ENCODE measurements at places on chromosomes 3 and 15.
A peak's percentile ranks its signal among the peaks of the same experiment; 100 is the strongest.

DNA sequence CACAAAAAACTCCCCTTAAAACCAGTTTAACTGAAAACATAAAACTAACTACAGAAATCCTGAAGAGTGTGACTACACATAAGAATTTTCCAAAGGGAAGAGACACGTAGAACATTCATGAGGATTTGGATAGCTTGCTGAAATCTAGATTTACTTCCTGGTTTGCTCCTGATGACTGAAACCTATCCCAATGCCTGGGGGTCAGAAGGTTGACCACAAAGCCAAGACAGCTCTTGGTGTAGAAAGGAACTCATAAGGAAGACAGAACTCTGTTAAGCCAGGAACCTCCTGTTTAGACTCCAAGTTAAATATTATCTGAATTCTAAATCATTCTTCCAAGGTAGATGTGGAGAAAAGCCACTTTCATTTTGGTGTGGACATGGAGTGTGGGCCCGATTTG lies 92.8 kb downstream of the TFG start:
- no peak for DNase-seq

DNA sequence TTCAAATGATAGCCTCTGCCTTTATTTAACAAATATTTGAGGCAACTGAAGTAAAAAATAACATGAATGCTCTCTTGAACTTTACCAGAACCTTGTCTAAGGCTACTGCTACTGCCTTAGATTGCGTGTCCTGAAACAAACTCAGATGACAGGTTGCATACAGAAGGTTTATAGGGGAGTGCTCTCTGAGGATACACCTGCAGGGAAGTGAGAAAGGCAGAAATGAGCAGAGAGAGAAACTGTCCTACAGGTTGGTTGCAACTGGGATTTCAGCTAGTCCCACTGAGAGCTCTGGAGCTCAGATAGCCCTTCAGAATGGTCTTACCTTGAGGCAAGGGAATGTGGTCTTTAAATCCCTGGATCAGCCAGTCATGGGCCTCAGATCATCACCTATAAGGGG lies 165.5 kb downstream of the IL5RA start:
- no peak for DNase-seq

GRCh38 chr3:52202384-52203077 lies 4.6 kb downstream of the ALAS1 start:
- DNase-seq, result no peak

- DNase-seq, result no peak
Observed at GRCh38 chr15:95684126-95684525, 646.4 kb upstream of the NR2F2 start.

- no peak for DNase-seq
Observed at GRCh38 chr3:108331792-108332191, 35.4 kb downstream of the HHLA2 start.

- no peak for DNase-seq
Observed at GRCh38 chr15:82056958-82057823, 11.4 kb upstream of the MEX3B start.

DNA sequence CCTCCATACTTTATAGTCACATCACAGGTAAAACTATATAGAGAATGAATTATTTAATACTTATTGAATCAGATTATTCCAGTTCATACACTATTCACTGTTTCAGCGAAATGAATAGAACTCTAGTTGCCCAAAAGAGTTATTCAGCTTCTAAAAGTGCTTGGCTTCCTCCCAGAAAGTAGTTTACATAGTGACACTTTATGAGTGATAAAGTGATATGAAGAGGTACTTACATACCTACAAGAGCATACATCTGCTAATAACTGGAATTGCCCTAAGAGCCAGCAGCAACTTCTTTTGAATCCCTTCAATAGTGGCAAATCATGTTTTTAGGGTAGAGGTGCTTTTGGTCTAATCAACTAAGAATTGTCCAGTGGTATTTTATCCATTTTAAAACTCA lies 635.1 kb upstream of the AGTR1 start:
- no peak for DNase-seq

- DNase-seq, result no peak
Observed at GRCh38 chr3:174536319-174536718, 322.8 kb upstream of the NAALADL2 start.

- no peak for DNase-seq
Observed at GRCh38 chr3:144102421-144102820, 130.8 kb downstream of the DIPK2A start.

- DNase-seq, result no peak
Observed at GRCh38 chr15:83714939-83715628, 61.2 kb downstream of the ADAMTSL3 start.

DNA sequence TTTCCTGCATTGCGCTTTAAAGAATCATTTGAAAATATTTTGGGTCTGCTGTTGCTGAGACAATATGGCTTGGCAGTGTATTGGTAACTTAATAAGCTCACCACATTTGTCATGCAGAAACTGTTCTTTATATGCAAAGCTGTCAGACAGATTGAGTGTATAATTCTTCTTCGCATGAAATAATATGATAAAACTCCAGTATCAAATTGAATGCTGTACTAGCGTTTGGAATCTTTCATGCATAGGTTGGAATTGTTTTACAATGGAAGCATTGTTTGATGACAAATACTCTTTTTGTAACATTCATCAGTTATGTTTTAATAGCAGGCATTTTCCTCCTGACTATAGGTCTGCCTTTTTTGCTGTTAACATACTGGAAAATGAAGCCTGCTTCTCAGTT lies 53.8 kb downstream of the RBMS3 start:
- DNase-seq, result no peak

DNA sequence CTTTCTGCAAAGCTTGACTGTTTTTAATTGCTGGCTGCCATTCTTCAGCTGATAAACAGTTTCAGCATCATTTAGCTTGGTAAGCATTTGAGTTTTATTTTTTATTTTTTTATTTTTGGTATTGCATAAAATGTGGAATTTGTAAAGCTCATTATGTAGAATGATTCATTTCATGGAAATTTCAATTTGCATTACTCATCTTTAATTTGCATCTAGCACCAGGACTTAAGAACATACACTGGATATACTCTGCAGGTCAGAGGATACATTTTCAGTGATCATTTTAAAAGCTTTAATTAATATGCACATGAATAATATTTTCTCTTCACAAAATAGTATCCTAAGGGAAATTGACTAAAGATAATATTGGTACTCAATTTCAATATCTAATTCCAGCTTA lies 732.4 kb upstream of the BCHE start:
- no peak for DNase-seq

- DNase-seq, result no peak
Observed at GRCh38 chr3:113234688-113235260, 23.4 kb downstream of the BOC start.

GRCh38 chr15:70669006-70669602 lies 94.3 kb downstream of the UACA start:
- DNase-seq, result peak; percentile 16

DNA sequence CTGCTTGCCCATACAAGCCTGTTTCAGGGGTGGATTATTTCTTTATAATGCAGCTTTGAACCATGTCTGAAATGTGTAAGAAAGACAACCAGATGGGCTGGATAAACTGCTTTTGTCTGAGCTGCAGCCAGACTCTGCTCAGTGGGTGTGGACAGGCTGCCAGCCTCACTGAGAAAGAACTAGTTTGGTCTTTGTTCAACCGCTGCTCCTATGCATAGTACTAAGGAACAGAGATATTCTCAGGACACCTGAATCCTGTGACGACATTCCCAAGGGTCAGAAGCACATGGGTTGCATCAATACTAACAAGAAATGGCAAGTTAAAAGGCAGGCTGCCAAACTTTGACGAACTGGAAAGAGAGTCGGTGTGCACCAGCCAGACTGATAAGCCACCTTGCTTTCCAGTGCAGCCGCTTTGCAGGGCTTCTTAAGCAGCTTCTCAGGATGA lies 57.2 kb downstream of the PLD1 start:
- DNase-seq, result no peak

DNA sequence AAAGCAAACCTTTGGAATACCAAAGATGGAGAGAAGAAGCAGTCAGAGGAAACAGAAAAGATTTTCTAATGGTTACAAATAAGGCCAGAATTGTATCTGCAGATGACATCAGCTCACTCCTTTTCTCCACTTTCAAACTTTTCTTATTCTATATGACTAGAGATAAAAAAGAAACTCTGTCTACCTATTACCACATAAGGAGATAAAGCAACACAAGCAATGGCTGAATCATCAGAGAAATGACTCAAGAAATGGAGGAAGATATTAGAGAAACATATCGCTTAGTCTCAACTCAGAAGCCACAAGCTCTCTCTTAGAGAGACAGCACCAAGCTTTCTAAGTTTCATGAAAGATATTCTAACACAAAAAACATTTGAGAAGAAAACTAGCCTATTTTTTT lies 784.0 kb downstream of the ZPLD1 start:
- DNase-seq, result no peak

DNA sequence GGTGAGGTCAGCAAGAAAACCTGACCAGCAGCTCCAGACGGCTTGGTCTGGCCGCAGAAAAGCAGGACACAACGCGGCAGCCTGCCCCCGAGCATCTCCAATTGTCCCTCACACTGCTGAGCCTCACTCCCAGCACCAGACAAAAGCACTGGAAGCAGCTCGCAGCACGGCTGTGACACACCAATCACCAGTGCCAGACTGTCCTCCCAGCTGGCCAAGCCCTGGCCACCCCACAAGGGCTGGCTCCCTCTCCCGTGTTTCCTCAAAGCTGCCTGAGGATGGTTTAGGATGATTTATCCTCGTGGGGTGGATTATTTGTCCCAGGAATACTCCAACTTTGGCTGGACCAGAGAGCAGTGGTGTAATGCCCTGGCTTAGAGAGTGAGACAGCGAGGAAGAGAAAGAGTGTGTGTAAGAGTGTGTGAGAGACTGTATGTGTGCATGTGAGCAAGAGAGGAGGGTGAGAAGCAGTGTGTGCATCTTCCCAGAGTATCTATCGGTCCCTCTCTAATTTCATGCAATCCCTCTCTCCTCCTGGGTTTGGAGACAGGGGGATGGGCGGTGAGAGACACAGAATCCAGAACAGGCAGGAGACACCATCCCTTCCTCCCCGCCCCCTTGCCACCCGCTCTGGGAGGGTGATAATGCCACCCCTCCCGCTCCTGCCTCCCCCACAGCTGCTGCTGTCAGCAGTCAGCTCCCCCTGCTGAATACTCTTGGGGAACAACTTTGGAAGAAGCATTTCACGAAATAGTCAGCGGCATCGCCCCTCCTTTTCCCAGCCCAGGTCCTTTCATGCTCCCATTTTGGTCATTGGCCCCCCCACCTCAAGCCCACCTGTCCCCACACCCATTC lies 34.2 kb downstream of the SEMA5B start:
- no peak for DNase-seq

DNA sequence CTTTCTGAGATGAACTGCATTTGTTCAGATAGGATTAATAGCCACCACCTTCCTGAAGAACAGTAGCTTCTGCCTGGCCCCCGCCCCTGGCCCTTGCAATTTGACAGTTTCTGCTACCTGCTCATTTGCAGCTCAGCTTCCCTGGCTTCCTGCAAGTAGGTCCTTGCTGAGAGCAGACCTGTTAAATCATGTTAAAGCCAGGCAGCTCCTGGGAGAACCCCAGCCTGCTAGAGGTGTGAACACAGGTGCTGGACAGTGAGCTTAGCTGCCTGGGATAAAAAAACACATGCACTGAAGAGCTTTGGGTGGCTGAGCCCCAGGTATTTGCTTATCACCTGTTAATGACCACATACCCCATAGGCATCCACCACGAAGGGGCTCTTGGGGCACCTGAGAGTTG lies 143.4 kb downstream of the PTPRG start:
- DNase-seq, result no peak

- DNase-seq, result no peak
Observed at GRCh38 chr15:75900577-75900976, 3.1 kb upstream of the FBXO22 start.

DNA sequence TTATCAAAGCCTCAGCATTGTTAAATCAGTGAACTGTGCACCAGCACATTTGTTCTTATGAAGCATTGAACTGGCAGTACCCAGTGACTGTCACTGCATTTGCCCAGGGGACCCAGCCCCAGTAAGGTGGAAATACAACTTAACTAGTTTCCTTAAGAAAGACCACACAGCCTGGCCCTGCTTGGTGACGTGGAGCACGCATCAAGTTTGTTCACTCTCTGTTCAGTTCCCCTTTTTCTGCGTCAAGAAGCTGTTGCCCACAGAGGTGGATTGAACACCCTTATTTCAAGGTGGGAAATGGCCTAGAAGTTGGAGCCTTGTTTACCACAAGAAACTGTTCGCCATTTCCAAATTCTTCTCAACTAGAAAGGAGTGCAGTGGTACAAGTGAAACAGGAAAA lies 69.9 kb upstream of the AGBL1 start:
- DNase-seq, result no peak

- no peak for DNase-seq
Observed at GRCh38 chr3:99418709-99419108, 219.7 kb upstream of the COL8A1 start.

- no peak for DNase-seq
Observed at GRCh38 chr3:170734043-170734734, 135.8 kb downstream of the RPL22L1 start.

- no peak for DNase-seq
Observed at GRCh38 chr15:49462232-49462844, 39.3 kb downstream of the FGF7 start.

GRCh38 chr3:194775266-194775665 lies 89.6 kb downstream of the FAM43A start:
- no peak for DNase-seq

DNA sequence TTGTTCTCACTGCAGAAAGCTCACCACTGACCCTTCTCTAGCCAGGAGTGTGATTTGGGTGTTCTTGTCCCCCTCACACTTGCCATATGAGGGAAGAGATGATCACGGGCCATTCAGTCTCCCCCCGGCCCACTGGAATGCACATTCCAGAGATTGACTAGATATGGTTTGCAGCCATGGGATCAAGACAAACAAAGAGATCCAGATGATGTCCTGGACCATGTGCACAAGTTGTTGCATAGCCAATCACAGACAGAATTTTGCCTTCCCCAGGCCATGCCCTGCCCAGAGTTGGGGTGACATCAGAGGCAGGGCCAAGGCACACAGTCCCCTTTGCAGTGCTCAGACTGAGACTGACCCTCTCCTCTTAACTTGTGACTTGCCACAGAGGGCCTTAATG lies 14.8 kb downstream of the MUC13 start:
- no peak for DNase-seq

- DNase-seq, result no peak
Observed at GRCh38 chr15:101146118-101146702, 105.6 kb downstream of the CHSY1 start.

DNA sequence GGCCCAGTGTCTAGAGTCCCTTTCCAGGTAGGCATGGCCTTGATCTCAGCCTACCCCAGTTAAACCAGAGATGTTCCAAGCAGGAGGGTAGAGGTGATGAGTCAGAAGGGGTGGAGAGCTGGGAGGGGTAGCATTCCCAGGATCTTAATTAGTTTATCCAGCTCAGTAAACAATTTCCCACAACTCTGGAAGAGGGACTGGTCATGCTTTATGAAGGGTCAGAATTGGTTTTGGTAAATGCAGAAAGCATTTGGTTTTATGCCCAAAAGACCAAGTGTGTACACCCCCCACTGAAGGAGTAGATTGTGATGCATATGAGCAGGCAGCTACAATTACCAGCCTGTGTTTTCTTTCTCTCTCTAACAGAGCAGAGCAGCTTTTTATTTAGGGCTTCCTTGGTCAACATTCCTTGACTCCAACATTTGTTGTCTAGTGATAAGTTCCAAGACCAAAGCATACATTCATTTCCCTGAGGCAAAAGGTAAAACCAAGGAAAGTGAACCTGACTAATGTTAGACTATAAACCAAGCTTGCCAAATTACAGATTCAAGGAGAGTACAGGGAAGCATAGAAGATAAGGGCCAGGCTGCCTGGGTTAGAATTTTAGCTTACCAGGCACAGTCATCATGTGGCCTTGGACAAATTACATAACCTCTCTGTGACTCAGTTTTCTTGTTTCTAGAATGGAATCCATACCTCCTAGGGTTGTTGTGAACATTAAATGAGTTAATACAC lies 17.6 kb downstream of the EXOSC7 start:
- no peak for DNase-seq

All from NT2/D1 (cell line).